Lower leg skin (tissue), 4 donors: ENCODE measurements at places on chromosomes 12 and 14.

- DNase-seq: no peak
Observed at GRCh38 chr12:106764738-106765137, 9.7 kb upstream of the RIC8B start.

- DNase-seq: no peak
Observed at GRCh38 chr12:2640281-2640680, 154.5 kb upstream of the FKBP4 start.

GRCh38 chr12:29561664-29562071 lies 64.2 kb upstream of the OVCH1 start:
- no peak for DNase-seq

DNA sequence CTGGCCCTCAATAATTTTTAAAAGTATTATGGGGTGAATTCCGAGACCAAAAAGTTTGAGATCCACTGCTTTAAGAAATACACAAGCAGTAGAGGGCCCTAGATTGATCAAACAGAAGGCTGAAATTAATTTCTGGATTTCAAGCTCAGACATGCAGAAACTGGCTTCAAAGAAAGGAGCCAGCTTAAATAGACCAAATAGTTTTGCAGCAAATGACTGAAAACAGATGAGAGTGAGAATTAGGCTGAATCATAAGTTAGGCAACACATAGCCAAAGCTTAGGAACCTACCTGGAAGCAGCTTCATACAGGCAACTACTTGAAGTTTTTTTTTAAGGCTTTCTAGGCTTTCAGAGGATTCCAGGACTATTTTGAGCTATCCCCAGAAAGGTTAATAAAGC lies 12.4 kb downstream of the ATF7 start:
- DNase-seq: no peak

DNA sequence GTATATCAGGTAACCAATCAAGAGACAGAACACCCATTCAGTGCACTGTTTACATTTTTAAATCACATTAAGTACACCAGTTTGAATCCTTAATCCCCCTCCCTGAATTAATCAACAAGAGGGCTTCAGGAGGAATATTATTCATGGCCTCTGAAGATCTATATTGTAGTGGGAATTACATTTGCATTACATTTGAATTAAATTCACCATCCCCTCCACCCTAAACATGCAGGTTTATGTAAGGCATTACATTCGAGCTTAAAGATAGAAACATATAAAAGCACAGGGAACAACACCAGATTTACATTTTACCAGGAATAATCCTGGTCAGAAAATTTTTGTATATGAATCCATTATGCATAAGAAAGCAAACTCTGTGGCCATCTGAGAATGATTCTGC lies 197.8 kb upstream of the KITLG start:
- DNase-seq: no peak

- DNase-seq: no peak
Observed at GRCh38 chr12:77469578-77470333, 360.9 kb upstream of the NAV3 start.

DNA sequence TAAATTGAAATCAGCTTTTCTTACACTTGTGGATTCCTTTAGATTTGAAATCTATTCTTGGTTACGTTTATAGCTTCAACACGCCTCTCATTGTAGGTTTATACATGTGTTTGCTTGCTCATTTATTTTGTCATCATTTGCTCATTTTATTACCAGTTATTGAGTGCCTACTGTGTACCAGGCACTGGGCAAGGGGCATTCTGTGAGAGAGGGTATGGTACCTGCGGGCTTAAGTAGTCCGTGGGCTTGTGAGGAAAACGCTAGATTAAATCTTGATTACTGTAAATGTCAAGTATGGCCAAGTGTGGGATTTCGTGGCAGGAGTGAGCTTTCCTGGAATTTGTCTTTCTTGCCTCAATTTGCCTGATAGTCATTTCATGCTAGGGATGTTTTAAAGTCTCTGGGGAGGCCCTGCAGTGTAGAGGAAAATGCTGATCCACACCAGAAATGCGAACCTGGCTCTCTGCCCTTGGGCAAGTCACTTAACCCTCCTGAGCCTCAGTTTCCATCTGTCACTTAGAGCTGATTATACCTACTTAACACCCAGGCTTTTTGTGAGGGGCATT lies 92.7 kb downstream of the CACNA1C start:
- DNase-seq: no peak

DNA sequence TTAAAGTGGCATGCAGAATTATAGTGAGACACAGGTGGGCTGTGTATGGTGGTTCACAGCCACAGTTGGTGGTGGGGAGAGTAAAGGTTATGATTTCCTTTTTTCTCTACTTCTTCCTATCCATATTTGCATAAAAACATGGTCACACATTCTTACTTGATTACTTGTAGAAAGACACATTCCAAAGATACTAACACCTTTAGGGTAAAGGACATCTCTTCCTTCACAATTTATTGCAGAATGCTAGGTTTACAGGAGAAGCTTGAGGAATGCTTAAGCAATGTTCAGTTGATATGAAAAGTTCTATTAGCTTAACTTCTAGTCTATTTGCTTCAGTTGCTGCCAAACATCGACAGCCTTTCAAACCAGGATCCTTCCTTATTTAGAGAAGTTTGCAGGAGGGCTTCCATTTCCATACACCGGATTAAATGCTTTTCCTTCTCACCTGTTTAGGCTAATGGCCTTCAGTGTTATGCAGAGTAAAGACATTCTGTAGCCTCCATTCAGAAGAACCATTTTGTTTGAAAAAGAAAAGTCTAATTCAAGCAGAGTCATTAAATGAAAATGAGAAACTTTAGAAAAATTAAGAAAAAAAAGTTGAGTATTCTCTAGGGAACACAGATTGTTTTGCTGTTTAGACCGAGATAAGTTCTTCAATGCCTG lies 2.6 kb upstream of the PHC1 start:
- no peak for DNase-seq

- no peak for DNase-seq
Observed at GRCh38 chr12:27261866-27262265, 17.8 kb downstream of the STK38L start.

DNA sequence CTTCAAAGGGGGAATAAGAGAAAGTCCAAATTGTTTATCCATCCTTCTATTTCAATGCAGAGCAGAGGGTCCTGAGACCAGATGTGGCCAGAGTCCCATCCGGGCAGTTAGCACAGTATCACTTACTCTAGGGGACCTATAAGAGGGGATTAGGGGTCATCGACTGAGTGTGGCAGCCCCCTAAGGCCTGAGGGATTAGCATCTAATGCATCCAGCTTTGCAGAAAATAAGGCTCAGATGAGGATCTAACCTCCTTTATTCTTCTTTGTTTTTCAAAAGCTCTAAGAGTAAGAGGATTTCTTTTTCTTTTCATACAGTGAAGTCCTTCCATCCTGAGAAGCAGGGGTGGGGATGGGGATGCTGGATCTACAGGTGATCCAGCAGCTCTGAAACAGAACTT lies 43.5 kb downstream of the NEUROD4 start:
- no peak for DNase-seq

DNA sequence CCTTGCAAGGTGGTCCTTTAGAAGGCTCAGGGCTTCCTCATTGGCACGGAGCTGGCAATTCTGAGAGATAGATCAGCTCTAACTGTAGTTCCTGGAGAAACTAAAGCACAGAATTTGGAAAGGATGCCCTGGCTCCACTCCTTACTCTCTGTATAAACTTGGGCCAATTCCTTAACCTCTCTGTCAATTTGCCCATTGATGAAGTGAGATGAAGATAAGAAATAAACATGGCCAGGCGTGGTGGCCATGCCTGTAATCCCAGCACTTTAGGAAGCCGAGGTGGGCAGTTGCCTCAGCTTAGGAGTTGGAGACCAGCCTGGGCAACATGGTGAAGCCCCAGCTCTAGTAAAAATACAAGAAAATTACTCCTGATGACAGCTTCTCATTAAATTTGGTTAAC lies 34.0 kb upstream of the COX6A1 start:
- DNase-seq: no peak

GRCh38 chr12:56315622-56316473 lies at the start of gene CNPY2:
Gene CNPY2 (minus strand): TSS chr12:56315988. CDS start chr12:56315217, 771 bp downstream.
- DNase-seq: peak; percentile 99

GRCh38 chr14:75363130-75363529 lies 64.7 kb upstream of the JDP2 start:
- peak; percentile 66 for DNase-seq

- no peak for DNase-seq
Observed at GRCh38 chr14:60651086-60651795, 2.0 kb upstream of the SIX1 start.

- DNase-seq: peak; percentile 68
Observed at GRCh38 chr12:121296618-121297434, at the start of gene CAMKK2. Gene CAMKK2 (minus strand): TSS chr12:121296709. CDS start chr12:121274526, 22,183 bp downstream.

DNA sequence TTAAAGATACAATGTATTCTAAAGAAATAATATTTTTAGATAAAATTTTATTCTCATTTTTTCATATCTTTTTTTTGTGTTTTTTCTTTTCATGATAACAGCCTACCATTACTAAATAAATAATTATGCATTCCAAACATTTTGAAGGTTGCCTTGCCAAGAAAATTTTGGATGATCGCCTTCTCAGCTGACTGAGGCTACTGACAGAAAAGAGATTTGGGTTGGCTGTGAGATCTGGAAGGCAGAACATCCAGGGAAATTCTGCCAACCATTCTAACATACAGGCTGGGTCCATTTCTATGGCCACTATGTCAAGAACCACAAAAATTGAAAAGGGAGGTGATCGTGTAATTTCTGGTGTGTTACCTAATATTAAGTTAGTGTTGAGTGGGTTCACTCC lies 48.1 kb downstream of the GALNT8 start:
- DNase-seq: no peak

DNA sequence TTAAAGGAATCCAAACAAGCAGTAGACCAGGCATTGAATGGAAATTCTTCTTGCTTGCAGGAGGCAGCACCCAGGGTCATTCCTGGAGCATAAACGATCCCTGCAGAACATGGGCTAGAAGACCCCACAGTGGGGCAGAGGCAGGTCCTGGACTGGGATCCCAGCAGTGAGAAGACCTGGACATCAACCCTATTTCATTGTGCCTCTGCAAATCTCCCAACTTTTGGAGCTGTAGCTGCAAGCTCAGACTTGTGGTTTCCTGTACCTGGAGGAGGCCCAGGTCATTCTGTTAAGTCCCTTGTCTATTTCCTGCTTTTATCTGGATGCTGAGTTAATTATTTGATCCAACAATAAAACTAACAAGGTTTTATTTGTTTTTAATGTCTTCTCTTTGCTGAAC lies 61.7 kb downstream of the CALM1 start:
- DNase-seq: no peak
